ENCODE measurements at places on chromosomes 6 and 20. TPM values are rescaled to one million over a fixed set of nuclear protein-coding genes. Genes with fewer than 3 reads are reported as not detected.

DNA sequence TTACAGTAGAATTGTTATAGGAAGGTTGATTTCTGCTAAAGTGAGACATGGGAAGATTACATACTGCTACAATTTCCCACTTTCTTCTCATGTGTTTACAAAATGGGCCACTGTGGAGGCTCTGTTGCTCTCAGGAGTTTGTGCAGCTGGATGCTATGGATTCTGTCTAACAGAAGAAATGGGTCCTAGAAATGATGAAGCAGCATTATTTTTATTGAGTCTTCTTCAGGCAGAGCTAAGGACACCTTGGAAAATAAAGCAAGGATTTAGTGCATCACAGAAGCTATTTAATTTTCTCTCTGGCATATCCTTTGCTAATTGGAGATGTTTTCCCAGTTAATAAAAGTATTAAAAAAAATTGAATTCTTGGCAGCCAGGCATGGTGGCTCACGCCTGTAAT, 29.2 kb downstream of the CCDC170 start:
- no peak for DNase-seq

DNA sequence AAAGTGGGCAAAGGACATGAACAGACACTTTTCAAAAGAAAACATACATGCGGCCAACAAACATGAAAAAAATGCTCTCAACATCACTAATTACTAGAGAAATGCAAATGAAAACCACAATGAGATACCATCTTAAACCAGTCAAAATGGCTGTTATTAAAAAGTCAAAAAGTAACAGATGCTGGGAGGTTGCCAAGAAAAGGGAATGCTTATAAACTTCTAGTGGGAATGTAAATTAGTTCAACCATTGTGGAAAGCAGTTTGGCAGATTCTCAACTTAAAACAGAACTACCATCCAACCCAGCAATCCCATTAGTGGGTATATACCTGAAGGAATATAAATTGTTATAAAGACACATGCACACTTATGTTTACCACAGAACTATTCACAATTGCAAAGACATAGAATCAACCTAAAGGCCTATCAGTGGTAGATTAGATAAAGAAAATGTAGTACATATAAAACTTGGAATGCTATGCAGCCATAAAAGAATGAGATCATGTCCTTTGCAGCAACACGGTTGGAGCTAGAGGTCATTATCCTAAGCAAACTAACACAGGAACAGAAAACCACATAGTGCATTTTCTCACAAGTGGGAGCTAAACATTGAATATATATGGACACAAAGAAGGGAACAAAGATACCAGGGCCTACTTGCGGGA, 16.3 kb downstream of the CENPQ start:
- no peak for DNase-seq

- DNase-seq = no peak
Measured at GRCh38 chr6:55450005-55450404, 122.7 kb downstream of the GFRAL start.

The SAMD3 gene
- total RNA-seq = 29.7 TPM

- DNase-seq = no peak
Measured at GRCh38 chr6:79810185-79810705, 137.1 kb downstream of the ELOVL4 start.

- no peak for DNase-seq
Measured at GRCh38 chr20:53907968-53908751, 162.2 kb downstream of the BCAS1 start.
